Fibroblast of the aortic adventitia (primary cell): ENCODE measurements at places on chromosomes 7 and 10. TPM values are rescaled to one million over a fixed set of nuclear protein-coding genes. Genes with fewer than 3 reads are reported as not detected.

- no peak for DNase-seq
Measured at GRCh38 chr10:129546106-129546505, 79.1 kb downstream of the MGMT start.

DNA sequence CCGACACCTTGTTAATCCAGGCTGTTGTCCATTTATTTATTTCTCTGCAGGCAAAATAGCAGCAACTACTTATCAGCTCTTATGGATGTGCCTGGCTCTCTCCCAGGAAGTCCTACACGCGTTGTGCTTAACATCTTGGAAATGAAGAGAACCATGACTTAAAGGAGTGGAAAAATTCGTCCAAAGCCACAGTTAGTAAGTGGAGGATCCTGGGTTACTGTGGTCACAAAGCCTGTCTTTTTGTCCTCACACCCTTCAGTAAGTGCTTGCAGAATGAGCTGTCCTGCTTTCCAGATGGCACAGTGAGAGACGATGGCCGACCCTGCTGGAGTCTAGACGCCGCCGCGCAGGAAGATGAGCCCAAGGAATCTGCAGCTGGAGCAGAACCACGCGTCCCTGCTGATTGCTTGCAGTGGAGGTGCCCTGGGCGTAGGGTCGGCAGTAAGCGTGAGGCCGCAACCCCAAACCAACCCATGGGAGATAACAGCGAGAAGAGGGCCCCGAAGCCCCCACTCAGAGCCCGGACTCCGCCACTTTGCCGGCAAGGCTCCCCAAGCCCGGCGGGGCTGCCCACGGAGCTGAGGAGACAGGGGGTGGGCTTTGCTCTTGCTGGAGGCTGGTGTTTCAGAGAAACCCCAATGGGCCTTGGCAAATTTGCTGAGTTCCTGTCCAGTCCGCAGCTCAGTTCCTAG, 178.6 kb downstream of the CXCL12 start:
- DNase-seq = peak; percentile 24

DNA sequence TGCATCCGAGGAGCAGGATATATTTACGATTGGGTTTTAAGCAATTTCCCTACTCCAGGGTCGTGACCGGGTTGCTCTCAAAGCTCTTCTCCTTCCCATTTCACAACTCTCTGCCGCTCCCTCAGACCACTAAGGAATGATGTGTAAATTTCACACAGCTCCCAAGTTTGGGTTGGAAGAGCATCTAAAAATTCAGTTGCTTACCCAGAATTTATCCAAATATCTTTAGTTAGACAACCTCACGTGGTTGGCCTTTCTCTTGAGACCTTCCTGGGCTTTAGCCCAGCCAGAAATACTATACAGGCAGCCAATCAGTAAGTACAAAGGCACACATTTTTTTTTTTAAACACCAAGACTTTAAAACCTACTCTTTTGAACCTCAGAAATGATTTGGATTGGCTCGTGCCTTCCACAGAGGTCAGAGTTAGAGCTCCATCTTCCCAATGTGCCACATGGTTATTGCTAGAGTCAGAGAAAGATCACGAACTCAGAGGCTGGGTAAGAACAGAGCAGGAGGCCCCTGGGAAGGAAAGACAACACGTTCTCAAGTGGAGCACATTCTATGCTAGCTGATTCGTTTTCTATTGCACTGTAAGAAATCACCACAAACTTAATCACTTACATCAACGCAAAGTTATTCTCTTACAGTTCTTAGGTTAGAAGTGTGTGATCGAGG, 335.4 kb upstream of the MGMT start:
- peak; percentile 41 for DNase-seq

DNA sequence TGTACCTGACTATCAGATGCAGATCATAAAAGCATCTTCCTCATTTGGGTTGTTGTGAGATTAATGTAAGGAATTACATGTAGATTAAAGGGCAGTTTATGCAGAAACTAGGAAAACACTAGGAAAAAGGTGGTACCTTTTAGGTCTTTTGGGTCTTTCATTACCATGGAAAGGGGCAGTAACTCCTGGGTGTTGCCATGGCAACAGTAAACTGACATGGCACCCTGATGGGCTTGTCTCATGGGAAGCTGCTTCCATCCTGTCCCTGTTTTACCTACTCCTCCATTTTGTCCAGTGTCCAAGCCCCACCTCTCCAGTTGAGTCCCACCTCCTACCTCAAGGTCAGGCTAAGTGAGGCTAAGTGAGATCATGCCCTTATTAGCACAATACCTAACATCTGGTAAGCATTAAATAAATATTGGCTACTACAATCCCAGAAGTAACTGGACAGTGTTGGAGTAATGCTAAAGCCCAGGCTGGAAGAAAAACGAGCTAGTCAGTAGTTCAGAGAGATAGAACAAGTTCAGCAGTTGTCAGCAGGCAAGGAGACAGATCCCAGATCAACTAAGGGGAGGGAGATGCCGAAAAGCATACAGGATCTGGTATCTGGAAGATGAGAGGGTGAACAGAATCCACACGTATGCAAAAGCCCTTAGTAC, 240.0 kb upstream of the AUTS2 start:
- DNase-seq = peak; percentile 3

- no peak for DNase-seq
Measured at GRCh38 chr7:22996470-22996869, 17.5 kb downstream of the HYCC1 start.

Gene FKBP6
- not detected in 2 replicates for total RNA-seq

Gene DYNC1I1
- 0.54 and 9.9 TPM in 2 replicates for total RNA-seq
